ENCODE measurements at places on chromosomes 4 and X. TPM values are rescaled to one million over a fixed set of nuclear protein-coding genes. Genes with fewer than 3 reads are reported as not detected.

GRCh38 chrX:152276277-152276676 lies 137.9 kb upstream of the MAGEA10 start:
- DNase-seq = no peak

The MAGEA2 gene
- polyA plus RNA-seq = not detected

DNA sequence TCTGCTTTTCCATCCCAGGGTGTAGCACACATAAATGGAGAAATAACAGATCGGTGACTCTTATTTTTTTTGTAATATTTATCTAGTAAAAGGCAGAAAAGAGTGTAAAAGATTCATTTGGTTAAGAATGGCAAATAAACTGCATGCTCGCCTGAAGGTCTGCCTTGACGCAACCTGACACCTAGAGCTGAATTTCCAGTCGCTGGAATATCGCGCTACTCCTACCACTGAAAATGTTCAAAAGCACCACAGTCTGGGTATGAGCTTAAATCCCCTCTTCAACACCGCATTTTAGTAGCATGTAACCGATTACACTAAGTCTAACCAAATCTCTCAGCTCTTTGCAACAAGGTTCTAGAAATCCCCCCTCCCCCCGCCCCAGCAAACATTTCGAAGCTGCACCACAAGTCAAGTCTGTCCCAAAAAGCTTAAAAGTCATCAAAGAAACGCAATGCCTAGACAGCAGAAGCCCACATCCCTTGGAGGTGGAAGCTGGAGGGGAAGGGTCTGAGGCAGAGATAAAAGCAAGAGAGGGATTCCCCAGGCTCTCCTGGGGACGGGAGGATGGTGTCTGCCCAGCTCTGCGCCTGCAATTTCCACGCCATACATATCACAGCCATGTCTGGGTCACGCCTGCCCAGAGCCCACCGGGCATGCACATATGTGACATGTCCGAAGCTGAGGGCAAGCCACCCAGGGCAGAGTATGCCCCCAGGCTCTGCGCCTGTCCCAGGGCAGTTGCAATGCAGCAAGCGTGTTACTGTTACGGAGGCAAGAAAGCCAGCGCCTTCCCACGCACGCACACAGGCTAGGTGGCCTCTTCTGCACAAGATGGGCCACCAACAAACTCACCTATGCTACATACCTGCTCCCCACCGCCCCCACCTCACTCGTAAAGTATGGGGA lies 1.4 kb downstream of the FGF13 start:
- DNase-seq = no peak

- no peak for DNase-seq
These were observed 956 bp downstream of the TAPT1 start for GRCh38 chr4:16225167-16225862.

DNA sequence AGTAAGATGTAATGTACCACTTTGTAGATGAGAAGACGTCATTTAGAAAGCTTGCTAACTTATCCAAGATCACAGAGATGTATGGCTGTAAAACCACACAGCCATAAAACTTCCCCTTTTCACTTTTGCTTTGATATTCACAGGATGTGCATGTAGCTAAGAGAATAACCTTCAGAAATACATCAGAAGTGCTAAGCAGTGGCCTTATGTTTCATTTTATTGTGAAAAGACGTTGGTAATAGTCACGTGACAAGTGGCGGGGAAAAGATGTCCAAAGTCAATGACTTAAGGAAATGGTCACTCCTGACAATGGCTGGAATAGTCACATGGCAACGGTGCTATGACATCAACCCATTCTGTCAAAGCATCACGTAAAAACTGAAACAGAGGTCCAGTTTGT lies 12.9 kb upstream of the WDR17 start:
- DNase-seq = no peak

The AMELX gene
- polyA plus RNA-seq = not detected

DNA sequence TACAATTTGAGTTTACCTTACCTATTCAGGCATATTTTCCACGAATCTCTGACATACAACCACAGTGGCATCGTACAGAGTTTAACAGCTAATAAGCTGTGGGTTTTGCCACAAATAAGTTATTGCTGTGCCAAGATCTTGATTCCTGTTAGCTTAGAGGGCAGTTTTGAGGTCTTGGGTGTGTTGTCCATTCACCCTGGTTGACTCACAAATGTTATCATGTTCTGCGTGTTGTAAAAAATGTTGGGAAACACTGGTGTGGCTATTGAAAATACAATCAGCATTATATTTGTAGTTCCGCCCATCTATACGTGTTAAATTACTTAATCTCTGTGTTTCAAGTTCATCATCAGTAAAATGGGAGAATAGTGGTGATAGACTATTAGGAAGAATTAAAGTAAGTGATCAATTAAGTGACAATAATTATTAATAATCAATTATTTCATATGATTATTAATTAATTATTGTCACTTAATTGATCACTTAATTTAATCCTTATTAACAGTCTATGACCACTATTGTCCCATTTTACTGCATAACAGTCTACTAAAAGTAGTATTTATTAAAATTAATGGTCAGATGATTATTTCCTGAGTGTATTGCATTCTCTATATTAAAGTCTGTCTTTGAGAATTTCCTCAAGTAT lies 96.3 kb downstream of the TMA16 start:
- DNase-seq = no peak

DNA sequence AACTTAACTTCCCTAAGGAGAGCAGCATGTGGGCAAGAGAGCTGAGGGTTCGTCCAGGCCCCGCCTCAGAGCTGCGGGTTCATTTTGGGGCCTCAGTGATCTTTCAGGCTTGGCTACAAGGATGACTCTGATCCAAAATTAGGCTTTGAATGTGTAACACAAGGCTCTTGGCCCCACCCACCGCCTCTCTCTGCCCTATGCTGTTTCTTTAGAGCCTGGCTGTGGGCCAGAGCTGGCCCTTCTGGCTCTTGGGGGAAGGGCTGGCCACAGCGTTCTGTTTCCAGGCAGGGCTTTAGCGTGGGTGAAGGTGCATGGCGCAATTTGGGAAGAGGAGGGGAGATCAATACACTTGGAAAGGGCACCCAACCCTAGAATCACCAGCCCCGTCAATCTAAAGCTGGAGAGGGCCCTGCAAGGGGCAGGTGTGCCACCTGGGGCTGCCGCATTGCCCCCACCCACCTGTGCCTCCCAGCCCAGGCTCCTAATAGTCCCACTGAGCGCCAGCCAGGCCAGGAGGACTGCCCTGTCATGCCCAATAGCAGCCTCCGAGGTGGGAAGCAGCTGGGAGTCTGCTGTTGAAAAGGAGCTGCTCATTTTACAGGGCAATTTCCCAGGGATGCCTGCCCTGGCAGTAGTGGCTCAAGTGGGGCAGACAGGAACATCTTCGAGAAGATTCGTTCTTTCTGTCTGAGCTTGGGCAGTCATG lies 84.5 kb upstream of the MAML3 start:
- peak; percentile 94 for DNase-seq

DNA sequence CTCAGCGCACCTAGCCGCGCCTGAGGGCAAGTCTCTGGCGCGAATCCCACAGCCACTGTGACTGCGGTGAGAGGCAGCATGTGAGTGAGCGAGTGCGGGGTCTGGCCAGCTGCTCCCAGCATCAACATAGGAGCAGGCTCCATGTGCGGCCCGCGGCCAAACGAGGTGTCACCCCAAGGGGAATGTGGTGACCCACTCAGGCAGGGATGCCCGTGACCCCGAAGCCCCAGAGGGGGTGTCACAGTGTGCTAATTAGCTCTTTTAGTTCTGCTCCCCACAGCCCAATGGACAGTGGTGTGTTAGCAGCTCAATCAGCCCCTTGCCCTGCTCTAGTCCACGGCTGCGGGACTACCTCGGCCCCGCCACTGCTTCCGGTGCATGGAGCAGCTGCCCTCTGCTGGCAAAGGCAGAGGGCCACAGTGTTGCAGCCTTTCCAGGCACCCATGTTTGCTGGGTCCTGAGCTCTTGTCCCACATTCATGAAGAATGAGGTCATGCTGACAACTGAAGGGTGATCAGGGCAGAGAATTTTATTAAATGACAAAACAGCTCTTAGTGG lies 61.4 kb downstream of the AGA start:
- DNase-seq = no peak

- DNase-seq = no peak
These were observed 41.1 kb upstream of the CBR4 start for GRCh38 chr4:169050881-169051760.

- no peak for DNase-seq
These were observed 34.0 kb upstream of the GYPA start for GRCh38 chr4:144174401-144175067.

- no peak for DNase-seq
These were observed 68.8 kb upstream of the STX18 start for GRCh38 chr4:4610672-4611071.

DNA sequence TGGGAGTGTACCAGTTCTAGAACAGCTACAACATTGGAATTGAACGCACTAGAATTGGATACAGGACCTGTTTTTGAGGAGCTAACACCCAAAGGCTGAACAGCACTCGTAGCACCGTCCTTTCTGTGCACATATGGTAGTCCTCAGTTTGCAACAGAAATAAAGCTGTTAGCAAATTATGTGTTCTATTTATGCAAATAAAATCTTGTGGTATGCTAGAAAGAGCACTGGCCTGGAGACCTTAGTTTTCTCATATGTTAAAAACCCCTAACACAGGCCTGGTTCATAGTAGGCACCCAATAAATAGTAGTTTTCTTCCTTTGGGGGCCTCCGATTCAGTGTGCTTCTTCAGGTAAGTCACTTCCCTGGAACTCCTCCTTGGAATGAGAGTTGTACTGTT lies 140.3 kb downstream of the AR start:
- no peak for DNase-seq

- DNase-seq = no peak
These were observed 97.7 kb upstream of the ACSL4 start for GRCh38 chrX:109830704-109831206.

GRCh38 chrX:20143561-20143960 lies 1.9 kb upstream of the EIF1AX start:
- no peak for DNase-seq

Measured in aorta (tissue), 5 donors.